WTC11 (cell line): ENCODE measurements at places on chromosomes 13 and 19. TPM values are rescaled to one million over a fixed set of nuclear protein-coding genes. Genes with fewer than 3 reads are reported as not detected.

The IZUMO2 gene
- total RNA-seq = 1.0 to 3.5 TPM (median 2.4 TPM) in 3 replicates

The SEMA6B gene
- total RNA-seq = 45.1 to 52.1 TPM (median 49.1 TPM) in 3 replicates

The PODNL1 gene
- total RNA-seq = 1.1 to 1.4 TPM (median 1.4 TPM) in 3 replicates

The UPF1 gene
- 77.3 to 82.5 TPM (median 81.9 TPM) in 3 replicates for total RNA-seq

The ZNF573 gene
- 12.4 to 14.9 TPM (median 12.7 TPM) in 3 replicates for total RNA-seq

The DPF1 gene
- total RNA-seq = 5.2 to 6.8 TPM (median 5.9 TPM) in 3 replicates
